ENCODE measurements at places on chromosomes 7 and 10. TPM values are rescaled to one million over a fixed set of nuclear protein-coding genes. Genes with fewer than 3 reads are reported as not detected.

HDAC9 gene
- polyA plus RNA-seq = 31.2 TPM

ARHGEF35 gene
- polyA plus RNA-seq = 12.2 TPM

OR2A7 gene
- 5.5 TPM for polyA plus RNA-seq

ADAM22 gene
- polyA plus RNA-seq = 0.11 TPM

Data from keratinocyte (primary cell).